ENCODE measurements at places on chromosomes 12 and 14. TPM values are rescaled to one million over a fixed set of nuclear protein-coding genes. Genes with fewer than 3 reads are reported as not detected.

Gene POTEG
- not detected for total RNA-seq

DNA sequence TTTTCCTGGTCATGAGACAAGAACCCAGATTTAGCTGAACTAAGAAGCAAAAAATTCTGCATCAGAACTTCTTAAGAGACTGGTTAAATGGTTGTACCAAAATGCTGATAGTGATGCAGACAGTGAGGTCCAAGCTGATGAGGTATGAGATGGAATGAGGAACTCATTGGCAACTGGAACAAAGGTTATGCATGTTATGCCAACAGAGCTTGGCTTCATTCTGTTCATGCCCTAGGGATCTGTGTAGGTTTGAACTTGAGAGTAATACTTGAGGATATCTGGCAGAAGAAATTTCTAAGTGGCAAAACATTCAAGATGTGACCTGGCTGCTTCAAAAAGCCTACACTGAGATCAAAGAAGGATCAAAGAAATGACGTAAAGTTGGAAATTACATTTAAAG is 398.0 kb downstream of the FSCB start:
- no peaks in the 10 kb centered on the region for H3K36me3 ChIP-seq
- no peaks in the 10 kb centered on the region for H3K4me1 ChIP-seq
- no peaks in the 10 kb centered on the region for H3K27me3 ChIP-seq
- DNase-seq, result no peak

GRCh38 chr14:54565785-54566409 is 1.0 kb upstream of the SAMD4A start:
- H3K36me3 ChIP-seq, result no peaks in the 10 kb centered on the region
- no peaks in the 10 kb centered on the region for H3K27me3 ChIP-seq
- H3K27ac ChIP-seq, result peak overlapping the region; percentile 66
- peak overlapping the region; percentile 87 for H3K4me3 ChIP-seq
- H3K4me1 ChIP-seq, result peaks cover 16% of the 10 kb centered on the region

DNA sequence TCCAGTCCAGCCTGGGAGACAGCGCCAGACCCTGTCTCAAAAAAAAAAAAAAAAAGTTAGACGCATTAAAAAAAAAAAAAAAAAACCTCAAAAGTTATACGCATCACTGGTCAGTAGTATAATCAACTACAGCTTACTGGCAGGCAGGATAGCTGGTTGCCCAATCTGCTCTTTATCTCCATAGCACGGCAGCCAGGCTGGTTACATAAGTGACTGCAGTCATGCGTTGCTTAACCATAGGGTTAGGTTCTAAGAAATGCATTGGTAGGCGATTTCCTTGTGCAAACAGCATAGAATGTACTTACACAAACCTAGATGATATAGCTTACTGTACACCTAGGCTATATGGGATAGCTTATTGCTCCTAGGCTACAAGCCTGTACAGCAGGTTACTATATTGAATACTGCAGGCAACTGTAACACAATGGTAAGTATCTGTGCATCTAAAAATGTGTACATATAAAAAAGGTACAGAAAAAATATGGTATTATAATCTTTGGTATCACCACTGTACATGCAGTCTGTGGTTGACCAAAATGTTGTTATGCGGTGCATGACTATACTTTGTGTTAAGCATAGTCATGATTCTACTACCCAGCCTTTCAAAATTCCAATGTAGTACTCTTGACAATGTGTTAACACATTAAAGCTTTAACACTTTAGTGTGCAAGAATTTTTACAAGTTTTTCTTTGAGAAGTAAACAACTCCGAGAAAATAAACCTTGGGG is 8.1 kb downstream of the L2HGDH start:
- no peak overlapping the region for H3K4me3 ChIP-seq
- H3K4me1 ChIP-seq, result no peaks in the 10 kb centered on the region
- H3K36me3 ChIP-seq, result peaks cover 4% of the 10 kb centered on the region
- H3K27ac ChIP-seq, result no peak overlapping the region
- no peaks in the 10 kb centered on the region for H3K27me3 ChIP-seq

- H3K4me1 ChIP-seq, result no peaks in the 10 kb centered on the region
- DNase-seq, result no peak
- H3K27ac ChIP-seq, result no peak overlapping the region
Observed at GRCh38 chr12:553216-554000, 93.7 kb downstream of the B4GALNT3 start.

Gene PMCH
- total RNA-seq, result not detected

- H3K27ac ChIP-seq, result peak overlapping the region; percentile 85
- peak; percentile 72 for DNase-seq
- peaks cover 18% of the 10 kb centered on the region for H3K36me3 ChIP-seq
- H3K4me3 ChIP-seq, result no peak overlapping the region
Observed at GRCh38 chr12:111445726-111446581, 40.2 kb downstream of the SH2B3 start.

Gene P2RX4
- total RNA-seq, result 6.1 TPM

Gene EML1
- 8.8 TPM for total RNA-seq

DNA sequence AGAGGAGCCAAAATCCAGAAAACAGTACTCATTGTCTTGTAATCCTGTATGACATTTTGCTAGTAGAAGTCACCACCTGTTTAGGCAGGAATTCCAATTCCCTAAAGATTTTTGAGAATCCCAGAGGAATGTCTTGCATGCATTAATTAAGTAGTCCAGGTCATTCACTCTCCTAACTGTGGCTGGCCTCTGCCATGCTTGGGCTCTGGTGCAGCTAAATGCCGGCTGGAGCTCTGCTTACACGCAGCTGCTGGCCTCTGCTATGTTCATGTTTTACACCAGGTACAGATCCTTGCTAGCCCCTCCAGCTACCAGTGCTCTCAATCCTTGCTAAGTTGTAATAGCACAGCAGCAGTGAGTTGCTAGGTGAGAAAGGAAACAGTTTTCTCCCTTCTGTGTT is 16.3 kb upstream of the HIF1A start:
- no peaks in the 10 kb centered on the region for H3K27me3 ChIP-seq
- H3K27ac ChIP-seq, result peak overlapping the region; percentile 24
- DNase-seq, result peak; percentile 89
- H3K4me1 ChIP-seq, result peaks cover 17% of the 10 kb centered on the region
- H3K36me3 ChIP-seq, result no peaks in the 10 kb centered on the region
- no peak overlapping the region for H3K4me3 ChIP-seq

Gene TBX5
- not detected for total RNA-seq

GRCh38 chr12:38711054-38711453 is 194.3 kb downstream of the CPNE8 start:
- peaks cover 3% of the 10 kb centered on the region for H3K27me3 ChIP-seq
- no peaks in the 10 kb centered on the region for H3K4me1 ChIP-seq
- DNase-seq, result no peak
- H3K36me3 ChIP-seq, result no peaks in the 10 kb centered on the region

Gene ESR2
- 11.8 TPM for total RNA-seq

Gene SCNN1A
- not detected for total RNA-seq

DNA sequence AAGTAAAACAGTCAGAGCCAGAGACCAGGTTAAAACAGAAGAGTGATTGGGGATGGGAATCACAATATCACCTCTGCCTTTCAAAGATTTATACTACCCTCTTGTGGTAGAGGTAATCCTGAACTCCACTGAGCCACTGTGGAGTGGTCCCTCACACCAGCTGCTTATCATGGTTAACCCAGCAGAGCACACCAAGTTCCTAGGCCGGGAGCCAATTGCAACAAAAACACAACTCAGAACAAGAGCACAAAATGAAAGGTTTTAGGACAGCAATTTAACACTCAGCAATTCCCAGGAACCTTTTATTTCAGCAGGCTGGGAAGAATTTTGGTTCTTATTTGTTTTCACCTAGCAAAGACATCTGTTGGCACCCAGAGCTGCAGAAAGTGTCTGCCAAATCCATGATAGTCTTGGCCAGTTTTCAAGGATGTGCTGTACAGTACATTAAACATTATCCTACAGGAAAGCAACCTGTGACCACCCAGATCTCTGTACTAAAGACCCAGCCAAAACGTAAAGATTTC is 220.5 kb upstream of the ATXN7L3B start:
- no peak overlapping the region for H3K4me3 ChIP-seq
- no peak overlapping the region for H3K27ac ChIP-seq
- H3K36me3 ChIP-seq, result no peaks in the 10 kb centered on the region
- peak; percentile 56 for DNase-seq

DNA sequence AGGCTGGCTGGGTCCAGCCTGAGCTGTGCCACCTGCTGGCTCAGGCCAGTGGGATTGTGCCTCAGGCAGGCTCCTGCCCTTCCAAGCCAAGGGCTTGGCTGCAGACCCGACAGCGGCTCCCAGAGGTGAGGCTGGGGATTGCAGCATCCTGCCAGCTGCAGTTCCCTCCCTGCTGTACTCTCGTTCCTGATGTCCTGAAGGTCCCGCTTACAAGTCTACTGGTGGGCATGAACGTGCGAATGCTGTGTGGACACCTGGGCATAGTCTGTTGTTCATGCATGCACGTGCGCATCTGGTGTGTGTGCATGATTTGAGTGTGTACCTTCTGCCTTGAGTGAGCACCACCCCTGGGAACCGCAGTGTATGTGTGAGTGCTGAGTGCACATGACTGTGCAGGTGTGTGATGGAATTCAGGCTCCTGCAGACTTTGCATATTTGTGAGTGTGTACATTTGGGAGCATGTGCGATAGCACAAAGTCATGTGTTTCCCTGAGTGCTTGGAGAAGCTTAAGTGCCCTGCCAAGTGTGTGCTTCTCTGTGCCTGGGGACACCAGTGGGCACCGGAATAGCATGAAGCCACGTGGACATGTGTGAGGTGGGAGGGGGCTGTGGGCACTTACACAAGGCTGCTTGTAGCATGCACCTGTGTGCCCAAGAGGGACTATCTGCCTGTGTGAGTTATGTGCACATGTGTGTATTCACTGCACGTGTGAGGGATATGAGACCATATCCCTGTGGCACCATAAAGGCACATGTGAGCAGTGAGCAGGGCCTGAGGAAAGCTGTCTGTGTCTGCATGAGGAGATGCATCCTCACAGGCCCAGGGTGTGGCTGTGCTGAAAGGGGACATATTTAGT is 19.3 kb upstream of the KRT7 start:
- H3K4me1 ChIP-seq, result peaks cover 49% of the 10 kb centered on the region
- no peaks in the 10 kb centered on the region for H3K27me3 ChIP-seq
- H3K27ac ChIP-seq, result no peak overlapping the region
- H3K36me3 ChIP-seq, result no peaks in the 10 kb centered on the region
- H3K4me3 ChIP-seq, result no peak overlapping the region
- peak; percentile 82 for DNase-seq

Gene ASCL1
- total RNA-seq, result not detected

DNA sequence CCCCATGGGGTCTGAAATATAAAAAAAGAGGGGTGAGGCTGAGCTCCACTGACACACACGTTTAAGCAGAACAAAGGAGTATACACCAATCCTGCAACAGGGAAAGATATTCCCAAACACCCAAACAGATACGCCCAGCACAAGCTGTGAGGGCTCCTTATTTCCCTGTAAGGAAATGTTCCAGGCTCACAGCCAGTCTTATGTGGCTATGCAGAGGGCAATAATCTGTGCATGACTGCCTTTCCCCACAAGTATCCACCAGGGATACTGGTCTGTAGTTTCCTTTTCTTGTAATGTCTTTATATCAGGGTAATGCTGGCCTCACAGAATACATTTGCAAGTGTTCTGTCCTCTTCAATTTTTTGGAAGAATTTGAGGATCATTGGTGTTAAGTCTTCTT is 141.7 kb upstream of the DAAM1 start:
- no peak overlapping the region for H3K27ac ChIP-seq
- H3K4me1 ChIP-seq, result peaks cover 12% of the 10 kb centered on the region
- no peaks in the 10 kb centered on the region for H3K27me3 ChIP-seq
- no peaks in the 10 kb centered on the region for H3K36me3 ChIP-seq
- no peak for DNase-seq
- H3K4me3 ChIP-seq, result no peak overlapping the region

Gene PEX5
- 29.7 TPM for total RNA-seq

GRCh38 chr12:79217306-79217705 is 352.7 kb downstream of the SYT1 start:
- DNase-seq, result no peak
- no peaks in the 10 kb centered on the region for H3K27me3 ChIP-seq
- H3K4me3 ChIP-seq, result no peak overlapping the region
- H3K36me3 ChIP-seq, result no peaks in the 10 kb centered on the region
- no peak overlapping the region for H3K27ac ChIP-seq

DNA sequence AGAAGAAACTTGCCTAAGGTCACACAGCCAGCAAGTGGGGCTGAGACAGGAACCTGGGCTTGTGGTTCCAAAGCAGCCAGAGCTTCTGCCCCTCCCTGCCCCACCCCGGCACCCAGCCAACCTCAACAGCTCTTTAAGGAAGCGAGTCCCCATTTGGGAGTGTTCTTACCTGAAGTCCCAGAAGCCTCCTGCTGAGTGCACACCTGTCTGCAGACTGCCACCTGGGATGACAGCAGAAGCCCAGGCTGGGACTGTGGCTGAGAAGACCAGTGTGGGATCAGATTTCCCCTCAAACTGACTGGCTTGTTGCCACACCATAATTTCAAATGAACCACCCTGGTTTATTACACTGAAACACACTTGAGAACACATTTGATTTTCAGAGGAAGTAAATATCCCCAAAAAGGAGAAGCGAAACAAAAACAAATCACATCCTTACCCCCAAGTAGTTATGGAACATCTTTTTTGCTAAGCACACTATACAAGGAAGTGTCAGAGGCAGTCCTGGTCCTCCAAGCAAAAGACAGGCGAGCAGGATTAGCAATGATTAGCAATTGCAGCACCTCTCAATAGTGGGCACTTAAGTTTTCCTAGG is 6.3 kb upstream of the RIN3 start:
- H3K27ac ChIP-seq, result no peak overlapping the region
- H3K36me3 ChIP-seq, result no peaks in the 10 kb centered on the region
- DNase-seq, result no peak
- H3K4me1 ChIP-seq, result peaks cover 10% of the 10 kb centered on the region
- no peaks in the 10 kb centered on the region for H3K27me3 ChIP-seq

DNA sequence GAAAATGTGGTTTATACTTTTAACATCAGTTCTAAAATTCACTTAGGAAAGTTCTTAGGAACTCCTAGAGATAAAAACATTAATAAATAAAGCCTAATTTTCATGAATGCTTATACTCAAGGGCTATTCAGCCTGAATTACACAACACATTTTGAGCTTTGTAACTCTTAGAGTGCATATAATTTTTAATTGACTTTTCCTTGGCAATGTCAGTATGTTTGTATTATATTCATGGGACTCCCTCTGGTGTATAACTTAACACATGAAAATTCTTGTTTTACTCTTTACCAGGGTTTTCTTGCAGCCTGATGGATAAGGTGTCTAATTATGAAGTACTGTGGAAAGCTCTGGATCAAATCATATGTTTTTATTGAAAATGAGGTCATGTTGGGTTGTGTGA is 150.6 kb upstream of the HMGA2 start:
- no peak for DNase-seq
- no peaks in the 10 kb centered on the region for H3K27me3 ChIP-seq
- H3K27ac ChIP-seq, result peak overlapping the region; percentile 70
- no peak overlapping the region for H3K4me3 ChIP-seq

Data from SJCRH30 (cell line).